ENCODE measurements at places on chromosomes 4 and X.

DNA sequence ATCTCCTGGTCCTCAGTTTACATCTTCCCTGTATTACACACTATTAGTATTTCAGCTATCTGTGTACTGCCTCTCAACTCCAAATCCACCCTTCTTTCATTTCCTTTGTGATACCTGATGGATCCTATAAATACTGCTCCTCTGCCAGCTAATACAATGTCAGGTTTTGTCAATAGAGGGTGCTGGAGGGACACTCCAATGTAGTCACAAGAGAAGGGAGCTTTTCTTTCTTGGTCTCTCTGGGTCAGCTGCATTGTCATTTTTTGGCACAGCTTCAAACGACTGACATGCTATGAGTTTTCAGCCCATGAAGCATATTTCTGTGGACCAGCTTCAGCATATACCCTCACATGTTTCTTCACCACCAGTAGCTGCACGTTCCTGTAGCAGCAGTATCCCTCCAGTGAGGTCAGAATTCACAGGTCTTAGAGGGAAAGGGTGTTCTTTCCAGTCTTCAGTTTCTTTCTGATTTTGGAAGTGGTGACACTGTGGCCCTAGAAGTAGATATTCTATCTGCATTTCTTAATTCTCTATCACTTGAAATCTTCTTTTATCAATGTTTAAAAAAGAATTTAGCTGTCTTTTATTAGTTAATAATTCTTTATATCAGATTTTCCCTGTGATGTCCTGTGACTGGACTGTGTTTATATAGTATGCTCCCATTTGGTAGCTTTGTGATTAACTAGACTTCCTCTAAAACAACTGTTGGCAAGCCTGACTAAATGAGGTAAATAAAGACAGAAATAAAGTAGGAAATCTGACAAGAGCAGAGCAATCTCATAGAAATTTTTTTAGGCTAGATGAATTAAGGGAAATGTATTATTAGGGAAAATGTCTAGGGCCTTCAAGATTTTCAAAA lies 60.6 kb downstream of the GABRA2 start:
- DNase-seq: no peak

DNA sequence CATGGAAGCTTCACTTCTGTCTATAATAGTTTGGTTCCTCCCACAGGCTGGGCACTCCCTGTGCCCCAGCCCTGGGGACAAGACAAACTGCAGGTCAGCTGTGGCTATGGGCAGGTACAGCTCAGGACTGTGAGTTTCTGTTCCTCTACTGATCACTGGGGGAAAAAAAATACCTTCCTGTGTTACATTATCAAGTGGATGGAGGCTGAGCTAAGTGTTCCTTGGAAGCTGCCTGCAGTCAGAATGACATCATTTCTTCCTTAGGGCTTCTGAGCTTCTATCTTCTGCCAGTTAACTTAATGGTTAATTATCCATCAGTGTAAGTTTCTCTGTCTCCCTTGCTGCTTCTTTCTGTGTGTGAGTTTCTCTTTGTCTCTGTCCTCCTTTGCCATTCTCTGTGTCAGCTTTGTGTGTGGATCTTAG lies 4.6 kb downstream of the RAB33A start:
- DNase-seq: no peak

DNA sequence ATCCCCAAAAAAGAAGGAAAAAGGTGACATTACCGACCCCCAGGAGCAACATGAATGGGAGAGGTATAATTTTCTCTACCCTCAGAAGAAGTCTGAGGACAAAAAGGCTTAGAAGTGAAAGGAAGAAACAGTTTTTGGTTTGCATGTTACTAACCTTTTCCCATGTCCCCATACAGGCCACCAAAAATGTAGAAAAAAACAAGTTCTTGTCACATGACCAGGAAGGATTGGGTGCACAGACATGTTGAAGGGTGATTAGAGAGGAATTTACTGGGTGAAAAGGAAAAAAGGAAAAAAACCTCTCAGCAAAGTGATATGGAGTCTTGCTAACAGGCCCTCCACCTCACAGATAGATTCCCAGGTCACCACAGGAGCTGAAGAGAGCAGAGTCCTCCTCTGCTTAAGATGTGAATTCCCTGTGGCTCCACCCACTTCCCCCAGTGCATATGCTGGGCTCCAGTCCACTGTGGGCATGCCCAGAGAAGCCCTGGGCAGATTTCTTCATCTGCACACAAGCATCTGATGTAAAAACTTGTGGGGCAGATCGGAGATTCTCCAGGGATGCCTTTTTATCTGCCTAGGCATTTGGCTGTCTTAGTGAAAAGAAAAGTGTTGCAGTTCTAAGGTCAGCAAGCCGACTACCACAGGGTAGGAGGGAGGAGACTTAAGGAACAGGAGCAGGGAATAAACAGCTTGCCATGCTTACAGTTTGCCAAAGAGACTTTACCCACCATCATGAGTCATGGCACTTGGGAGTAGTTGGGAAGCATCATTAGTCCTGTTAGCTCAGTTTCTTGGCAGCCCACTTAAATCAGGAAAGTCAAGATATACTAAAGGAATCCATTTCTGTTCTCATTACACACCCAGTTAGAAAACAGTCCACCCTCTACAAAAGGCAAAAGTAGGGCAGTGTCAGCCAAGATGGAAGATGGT lies 25.0 kb upstream of the PASD1 start:
- DNase-seq: no peak

GRCh38 chr4:23153076-23153475 lies 460.3 kb downstream of the GBA3 start:
- no peak for DNase-seq

GRCh38 chrX:139972629-139973624 lies 7.6 kb upstream of the CXorf66 start:
- DNase-seq: no peak
